ENCODE measurements at places on chromosomes 13 and 19.

DNA sequence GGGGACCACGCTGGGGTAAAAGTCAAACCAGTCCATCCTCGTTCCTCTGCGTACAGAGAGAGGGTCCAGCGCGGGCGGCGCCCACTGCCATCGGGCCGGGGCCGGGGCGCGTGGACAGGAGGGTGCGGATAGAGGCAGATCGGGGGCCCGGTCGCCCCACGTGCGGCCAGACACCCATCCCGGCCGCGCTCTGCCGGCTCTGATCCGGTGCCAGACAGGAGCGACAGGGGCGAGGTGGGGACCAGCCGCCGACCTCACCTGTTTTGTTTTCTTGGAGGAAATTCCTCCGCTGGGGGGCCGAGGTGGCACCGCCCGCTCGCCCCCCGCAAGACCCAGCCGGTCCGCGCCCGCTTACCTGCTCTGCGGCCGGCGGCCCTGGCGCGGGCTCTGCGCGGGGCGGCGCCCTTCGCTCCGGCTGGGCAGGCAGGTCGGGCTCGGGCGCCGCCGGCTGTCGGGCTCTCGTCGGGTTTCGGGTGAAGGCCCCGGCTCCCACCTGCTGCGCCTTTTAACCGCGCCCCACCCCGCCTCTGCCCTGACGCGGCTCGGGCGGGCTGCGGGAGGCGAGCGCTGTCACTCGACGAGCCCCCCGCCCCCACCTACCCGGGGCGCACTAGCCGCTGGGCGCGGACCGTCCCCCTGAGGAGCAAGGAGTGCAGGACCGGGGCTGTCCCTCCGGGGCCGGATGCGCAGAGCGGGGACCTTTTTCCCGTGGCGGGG is at the start of gene GJB6:
Gene GJB6, minus strand, starts transcription at position 481 of the 717 bp plus-strand sequence. CDS start 8,839 bp downstream, outside the sequence.
- DNase-seq, result no peak

GRCh38 chr19:48644839-48645619 is 958 bp downstream of the CA11 start:
- peak; percentile 46 for DNase-seq

- DNase-seq, result no peak
These were observed 165.6 kb upstream of the MIR17HG start for GRCh38 chr13:91181892-91182291.

- DNase-seq, result no peak
These were observed 29.1 kb downstream of the ATP12A start for GRCh38 chr13:24709186-24709913.

DNA sequence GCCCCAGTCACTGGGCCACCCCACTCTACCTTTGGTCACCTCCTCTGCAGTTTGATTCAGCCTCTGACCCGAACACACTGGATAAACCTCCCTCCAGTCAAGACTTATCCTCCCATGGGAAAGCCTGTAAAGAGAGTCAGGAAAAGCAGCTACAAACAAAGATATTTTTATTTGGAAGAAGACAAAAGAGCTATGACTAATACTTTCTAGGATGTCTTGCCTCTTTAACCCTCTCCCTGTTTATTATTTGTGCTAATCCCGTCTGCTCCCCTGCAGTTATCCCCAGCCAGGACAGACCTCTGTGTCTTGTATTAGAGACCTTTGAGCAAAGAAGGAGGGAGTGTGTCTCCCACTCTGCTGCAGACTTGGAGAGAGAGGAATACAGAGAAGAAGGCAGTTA is 178.3 kb downstream of the EFNB2 start:
- no peak for DNase-seq

GRCh38 chr13:24727731-24728601 is 36.0 kb upstream of the RNF17 start:
- peak; percentile 19 for DNase-seq

DNA sequence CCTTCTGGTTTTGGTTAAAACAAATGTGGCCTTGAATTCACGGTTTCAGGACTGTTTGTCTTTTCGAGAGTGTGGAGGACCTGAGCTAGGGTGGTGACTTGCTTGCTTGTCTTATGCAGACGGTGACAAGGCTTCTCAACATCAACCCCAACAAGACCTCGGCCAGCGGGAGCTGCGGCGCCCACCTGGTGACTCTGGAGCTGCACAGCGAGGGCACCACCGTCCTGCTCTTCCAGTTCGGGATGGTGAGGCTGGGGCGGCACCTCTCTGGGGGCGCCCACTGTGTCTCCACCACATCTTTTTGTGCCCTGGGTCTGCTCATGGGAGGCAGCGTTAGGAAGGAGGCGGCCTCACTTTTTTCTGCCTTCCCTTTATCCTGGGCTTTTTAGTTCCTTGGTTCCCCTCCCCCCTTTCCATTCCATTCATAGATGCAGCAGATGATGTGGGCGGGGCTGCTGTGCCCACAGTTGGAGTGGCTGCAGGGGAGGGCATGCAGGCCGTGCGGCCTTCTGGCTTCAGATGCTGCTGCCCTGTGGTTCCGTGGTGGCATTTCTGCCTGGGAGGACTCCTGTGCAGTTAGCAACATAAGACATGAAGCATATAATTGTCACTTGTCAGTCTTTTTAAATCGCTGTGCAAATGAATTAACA is 23.3 kb downstream of the LAMP1 start:
- no peak for DNase-seq

DNA sequence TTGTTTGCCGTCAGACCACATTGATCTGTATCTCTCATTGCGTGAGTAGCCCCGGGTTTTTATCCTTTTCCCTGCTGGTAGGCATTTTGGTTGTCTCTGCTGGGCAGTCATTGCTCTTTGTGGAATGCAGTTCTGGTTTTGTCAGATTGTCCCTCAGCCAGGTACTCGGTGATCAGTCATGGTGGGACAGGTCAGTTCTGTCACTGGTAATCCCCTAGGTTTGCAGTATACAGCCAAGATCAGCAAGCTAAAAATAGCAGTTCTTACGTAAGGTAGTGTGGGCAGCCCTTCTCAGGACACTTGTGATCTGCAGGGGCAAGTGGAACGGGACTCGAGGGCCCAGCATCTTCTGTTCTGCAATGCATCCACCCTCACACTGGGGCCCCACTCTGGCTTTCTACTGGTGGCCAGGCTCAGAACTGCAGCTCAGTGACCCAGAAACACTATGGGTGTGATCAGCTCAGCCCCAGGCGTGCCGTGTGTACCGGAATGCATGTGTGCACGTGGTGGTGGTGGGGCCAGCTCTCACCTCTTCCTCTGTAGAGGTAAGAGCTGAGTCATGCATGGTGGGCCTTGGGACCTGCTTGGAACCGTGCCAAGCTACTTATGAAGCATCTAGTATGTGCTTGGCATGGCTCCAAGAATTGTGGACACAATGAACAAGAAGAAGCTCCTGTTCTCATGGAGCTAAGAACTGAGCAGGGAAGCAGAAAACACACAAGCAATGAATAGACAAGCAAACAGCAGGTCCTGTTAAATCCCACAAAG is 6.3 kb downstream of the PLEKHF1 start:
- DNase-seq, result peak; percentile 75

GRCh38 chr19:41447732-41448332 is 4.9 kb downstream of the ERICH4 start:
- no peak for DNase-seq

DNA sequence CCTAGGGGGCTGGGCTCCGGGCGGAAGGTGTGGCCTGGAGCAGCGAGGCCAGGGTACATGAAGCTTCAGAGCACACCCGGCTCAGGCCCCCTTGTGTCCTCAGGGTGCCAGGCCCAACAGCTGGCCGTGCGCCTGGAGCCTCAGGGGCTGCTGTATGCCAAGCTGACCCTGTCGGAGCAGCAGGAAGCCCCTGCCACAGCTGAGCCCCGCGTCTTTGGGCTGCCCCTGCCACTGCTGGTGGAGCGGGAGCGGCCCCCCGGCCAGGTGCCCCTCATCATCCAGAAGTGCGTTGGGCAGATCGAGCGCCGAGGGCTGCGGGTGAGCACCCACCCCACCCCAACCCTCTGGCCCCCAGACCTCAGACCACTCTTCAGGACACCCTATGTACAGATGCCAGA is 3.2 kb downstream of the SYDE1 start:
- no peak for DNase-seq

DNA sequence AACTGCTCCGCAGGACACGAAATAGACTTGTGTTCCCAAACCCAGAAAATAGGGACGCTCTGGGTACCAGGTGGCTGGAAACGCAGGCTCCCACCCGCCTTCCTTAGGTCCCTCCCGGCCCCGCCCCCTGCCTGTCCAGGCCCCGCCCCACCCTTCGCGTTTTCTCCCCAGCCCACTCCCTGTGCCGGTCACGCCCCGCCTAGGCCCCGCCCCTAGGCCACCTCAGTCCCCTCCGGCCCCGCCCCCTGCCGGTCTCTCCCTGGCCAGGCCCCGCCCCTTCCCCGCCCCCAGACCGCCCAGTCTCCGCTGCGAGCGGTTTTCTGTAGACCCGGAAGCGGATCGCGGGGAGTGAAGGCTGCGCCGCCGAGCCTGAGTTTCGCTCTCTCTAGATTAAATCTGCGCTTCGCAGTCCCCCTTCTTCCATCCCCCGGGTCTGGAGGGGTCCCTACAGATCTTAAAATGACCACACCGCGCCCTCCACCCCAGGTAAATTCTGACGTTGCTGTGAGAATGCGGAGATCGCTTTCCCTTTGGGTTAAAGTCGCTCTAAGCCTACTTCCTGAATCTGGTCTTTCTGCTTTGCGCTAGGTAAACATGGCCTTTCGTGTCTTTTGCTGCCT is 3.7 kb upstream of the ZNF665 start:
- DNase-seq, result peak; percentile 98

- no peak for DNase-seq
These were observed 54.0 kb downstream of the RFX2 start for GRCh38 chr19:6056282-6056741.

GRCh38 chr19:9309974-9310446 is 372 bp upstream of the ZNF699 start:
- DNase-seq, result peak; percentile 84

DNA sequence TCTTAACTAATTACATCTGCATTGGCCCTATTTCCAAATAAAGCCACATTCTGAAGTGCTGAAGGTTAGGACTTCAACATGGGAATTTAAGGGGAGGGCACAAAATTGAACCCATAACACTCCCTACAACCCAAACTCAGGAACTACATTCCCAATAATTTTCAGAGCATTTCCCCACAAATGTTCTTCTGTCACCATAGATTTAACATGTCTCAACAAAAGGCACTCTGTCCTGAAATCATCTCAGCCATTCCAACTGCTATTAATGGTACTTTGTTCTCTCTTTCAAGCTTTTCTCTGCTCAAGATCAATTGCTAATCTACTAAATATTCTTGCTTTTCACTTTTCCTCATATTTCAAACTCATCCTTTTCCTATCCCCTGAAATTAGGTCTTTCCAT is 74.0 kb upstream of the SOX1 start:
- DNase-seq, result no peak

DNA sequence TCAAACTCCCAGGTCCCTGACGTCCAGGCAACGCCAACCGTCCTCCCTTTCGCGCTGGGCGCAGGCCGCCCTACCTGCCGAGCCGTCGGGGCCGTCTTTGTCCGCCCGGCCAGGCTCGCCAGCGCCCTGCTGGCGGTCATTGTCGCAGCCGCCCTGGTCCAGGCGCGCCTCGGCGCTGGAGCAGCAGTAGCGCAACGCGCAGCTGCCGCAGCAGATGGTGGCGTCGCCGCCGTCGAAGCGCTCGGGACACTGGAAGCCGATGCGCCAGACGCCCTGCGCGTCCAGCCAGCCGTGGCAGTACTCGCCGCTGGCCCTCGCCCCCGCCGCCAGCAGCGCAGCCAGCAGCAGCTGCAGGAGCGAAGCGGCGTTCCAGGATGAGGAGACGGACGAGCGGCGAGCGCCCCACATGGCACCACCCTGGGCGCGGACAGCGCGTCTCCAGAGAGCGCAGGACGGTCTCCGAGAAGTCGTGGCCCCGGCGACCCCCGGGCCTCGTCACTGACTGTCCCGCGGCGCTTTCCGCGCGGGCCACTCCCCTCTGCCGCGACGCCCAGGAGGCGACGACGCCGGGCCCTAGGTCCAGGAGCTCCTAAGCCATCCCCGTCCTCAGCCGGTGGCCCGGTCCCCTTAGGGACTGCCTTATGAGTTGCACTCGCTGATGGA is 1.1 kb downstream of the SHISA2 start:
- DNase-seq, result no peak

- no peak for DNase-seq
These were observed 52.7 kb downstream of the TSC22D1 start for GRCh38 chr13:44523146-44524015.

GRCh38 chr19:39341129-39341718 is 997 bp upstream of the SAMD4B start:
- no peak for DNase-seq

DNA sequence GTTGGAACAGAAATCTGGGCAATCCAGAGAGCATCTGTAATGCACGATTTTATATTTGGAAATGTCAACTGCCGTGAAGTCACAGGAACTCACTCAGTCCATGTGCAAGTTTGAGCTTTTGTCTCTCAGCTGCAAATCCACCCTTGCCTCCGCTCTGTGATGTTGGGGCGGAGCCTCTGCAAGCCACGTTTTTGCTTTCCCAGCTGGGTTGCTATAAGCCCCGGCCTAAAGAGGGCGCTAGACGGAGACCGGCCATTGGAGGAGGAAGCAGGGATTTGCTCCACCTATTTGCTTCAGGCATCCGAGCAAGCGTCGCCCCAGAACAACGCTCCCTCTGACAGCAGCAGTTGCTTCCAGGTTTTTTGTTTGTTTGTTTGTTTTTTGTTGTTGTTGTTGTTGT is 56.2 kb downstream of the TRPM4 start:
- DNase-seq, result no peak

GRCh38 chr19:40589591-40590429 is 11.4 kb upstream of the LTBP4 start:
- DNase-seq, result no peak

GRCh38 chr19:57280962-57281400 is 696 bp downstream of the ZNF460 start:
- peak; percentile 2 for DNase-seq

GRCh38 chr19:46480415-46480814 is 9.1 kb upstream of the PNMA8A start:
- DNase-seq, result no peak

- DNase-seq, result no peak
These were observed 2.4 kb downstream of the BLOC1S3 start for GRCh38 chr19:45180936-45181335.

DNA sequence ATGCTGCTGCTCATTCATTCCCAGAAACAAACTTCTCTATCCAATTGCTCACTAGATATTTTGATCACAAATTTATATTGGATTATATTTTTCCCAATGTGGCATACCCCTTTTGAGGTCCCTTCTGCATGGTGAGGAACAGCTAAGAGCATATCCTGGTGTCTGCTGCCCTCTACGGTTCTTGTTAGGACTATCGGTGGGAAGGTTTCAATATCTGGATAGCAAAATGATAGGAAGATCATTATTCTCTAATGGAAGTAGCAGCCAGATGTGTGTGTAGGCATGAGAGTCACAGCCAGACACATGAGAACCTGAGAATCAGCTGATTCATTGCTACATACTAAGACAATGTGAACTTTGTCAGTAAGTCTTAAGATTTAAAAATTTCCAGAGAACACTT is 1422.4 kb upstream of the MIR17HG start:
- DNase-seq, result no peak

- DNase-seq, result no peak
These were observed 186.8 kb downstream of the NUFIP1 start for GRCh38 chr13:44802491-44802890.

Measured in activated naive CD4-positive, alpha-beta T cell (primary cell).